Activated CD8-positive, alpha-beta T cell treated with anti-CD3 and anti-CD28 coated beads for 36 hours (primary cell): ENCODE measurements at places on chromosomes 1 and 21.
A peak's percentile ranks its signal among the peaks of the same experiment; 100 is the strongest.

- no peak for DNase-seq
- H3K27ac ChIP-seq: no peak overlapping the region
- H3K27me3 ChIP-seq: no peaks in the 10 kb centered on the region
- H3K36me3 ChIP-seq: no peaks in the 10 kb centered on the region
- H3K4me1 ChIP-seq: no peaks in the 10 kb centered on the region
Observed at GRCh38 chr1:196183941-196184340, 424.3 kb downstream of the KCNT2 start.

DNA sequence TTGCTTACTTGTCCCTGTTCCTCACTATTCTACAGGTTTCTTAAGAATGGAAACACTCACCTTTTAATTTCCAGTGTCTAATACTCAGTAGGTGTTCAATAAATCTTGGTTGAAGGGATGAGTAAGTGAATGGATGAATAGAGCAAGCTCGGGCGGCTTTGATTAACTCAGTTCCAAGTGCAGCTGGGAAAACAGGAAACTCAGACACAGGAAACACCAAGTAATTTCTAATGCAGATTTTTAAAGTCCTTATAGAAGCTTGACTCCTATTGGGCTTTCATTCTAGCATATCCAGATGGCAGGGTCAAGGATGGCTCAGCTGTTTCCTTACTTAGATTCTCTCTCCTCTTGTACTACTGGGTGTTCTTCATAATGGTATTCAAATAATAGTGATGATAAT is 14.0 kb downstream of the CAMK1G start:
- no peak for DNase-seq
- H3K4me3 ChIP-seq: no peak overlapping the region
- peaks cover 21% of the 10 kb centered on the region for H3K27me3 ChIP-seq
- H3K36me3 ChIP-seq: no peaks in the 10 kb centered on the region
- H3K27ac ChIP-seq: no peak overlapping the region

GRCh38 chr1:22234476-22235030 is 91.7 kb upstream of the WNT4 start:
- no peak overlapping the region for H3K27ac ChIP-seq
- DNase-seq: no peak
- H3K27me3 ChIP-seq: peaks cover 7% of the 10 kb centered on the region
- no peak overlapping the region for H3K4me3 ChIP-seq

DNA sequence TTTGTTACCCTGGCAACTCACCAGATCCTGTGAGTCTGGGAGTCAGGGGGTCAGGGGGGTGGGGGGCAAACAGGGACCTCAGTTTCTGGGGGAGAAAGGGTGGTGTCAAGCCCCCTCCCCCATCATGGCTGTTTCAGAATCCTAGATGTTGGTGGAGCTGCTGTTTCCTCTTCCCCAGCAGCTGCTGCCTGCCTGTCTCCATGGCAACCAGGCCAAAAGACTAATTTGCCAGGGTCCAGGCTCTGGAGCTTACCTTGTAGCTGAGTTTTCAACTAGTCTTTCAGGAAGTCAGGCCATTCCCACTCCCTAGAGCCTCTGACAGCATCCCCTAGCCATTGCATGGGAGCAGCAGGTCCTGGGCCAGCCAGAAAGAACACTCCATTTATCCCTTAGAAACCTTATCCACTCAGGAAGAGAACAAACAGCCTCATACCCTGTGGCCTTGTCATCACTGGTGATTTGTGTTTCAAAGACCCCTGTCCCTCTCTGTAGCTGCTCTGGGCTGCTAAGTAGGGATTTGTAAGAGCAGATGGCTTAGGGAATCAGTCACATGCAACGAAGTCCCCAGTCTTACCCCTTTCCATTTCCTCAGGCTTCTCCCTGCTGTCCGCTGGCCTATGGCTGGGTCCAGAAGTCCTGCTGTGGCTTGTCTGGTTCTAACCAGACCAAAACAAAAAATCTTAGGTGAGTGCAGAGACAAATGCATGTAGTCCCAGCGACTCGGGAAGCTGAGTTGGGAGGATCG is 21.5 kb upstream of the STMN1 start:
- H3K4me3 ChIP-seq: no peak overlapping the region
- H3K27me3 ChIP-seq: peaks cover 6% of the 10 kb centered on the region

DNA sequence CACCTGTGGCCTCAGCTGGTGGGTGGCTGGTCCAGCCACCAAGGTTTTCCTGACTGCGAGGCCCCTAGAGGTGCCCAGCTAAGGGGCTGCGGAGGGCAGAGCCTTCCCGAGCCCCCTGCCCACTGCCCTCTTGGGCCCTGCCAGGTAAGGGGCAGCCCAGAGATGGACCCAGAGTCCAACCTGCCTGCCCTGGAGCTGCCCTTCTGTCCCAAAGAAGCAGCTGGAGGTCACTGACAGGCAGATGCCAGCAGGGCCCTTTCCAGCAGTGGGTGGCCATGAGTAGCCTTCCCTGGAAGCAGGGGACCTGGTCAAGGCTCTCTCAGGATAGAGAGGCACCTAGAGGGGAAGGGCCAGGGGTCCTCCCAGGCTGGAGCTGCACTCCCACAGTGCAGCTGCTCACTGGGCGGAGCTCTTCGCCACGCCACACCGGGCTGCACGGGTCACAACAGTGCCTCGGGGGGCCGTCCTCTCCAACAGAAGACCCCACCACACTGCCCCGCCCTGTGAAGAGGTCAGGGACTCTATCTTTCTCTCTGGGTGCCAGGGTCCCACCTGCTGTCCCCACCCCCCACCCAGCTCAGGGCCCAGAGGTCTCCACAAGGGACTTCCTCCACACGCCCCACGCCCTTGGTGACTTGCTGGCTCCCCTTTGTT is 10.9 kb upstream of the GNB1 start:
- H3K4me3 ChIP-seq: no peak overlapping the region
- DNase-seq: no peak
- H3K36me3 ChIP-seq: no peaks in the 10 kb centered on the region
- H3K4me1 ChIP-seq: peaks cover 7% of the 10 kb centered on the region

- H3K27ac ChIP-seq: no peak overlapping the region
- H3K4me1 ChIP-seq: no peaks in the 10 kb centered on the region
- DNase-seq: no peak
- peaks cover 2% of the 10 kb centered on the region for H3K27me3 ChIP-seq
Observed at GRCh38 chr1:45196863-45197262, 9.5 kb downstream of the ZSWIM5 start.

- no peak overlapping the region for H3K4me3 ChIP-seq
- no peak for DNase-seq
- H3K27me3 ChIP-seq: no peaks in the 10 kb centered on the region
- H3K27ac ChIP-seq: peak overlapping the region; percentile 6
Observed at GRCh38 chr1:10514490-10515235, 39.9 kb downstream of the PEX14 start.

DNA sequence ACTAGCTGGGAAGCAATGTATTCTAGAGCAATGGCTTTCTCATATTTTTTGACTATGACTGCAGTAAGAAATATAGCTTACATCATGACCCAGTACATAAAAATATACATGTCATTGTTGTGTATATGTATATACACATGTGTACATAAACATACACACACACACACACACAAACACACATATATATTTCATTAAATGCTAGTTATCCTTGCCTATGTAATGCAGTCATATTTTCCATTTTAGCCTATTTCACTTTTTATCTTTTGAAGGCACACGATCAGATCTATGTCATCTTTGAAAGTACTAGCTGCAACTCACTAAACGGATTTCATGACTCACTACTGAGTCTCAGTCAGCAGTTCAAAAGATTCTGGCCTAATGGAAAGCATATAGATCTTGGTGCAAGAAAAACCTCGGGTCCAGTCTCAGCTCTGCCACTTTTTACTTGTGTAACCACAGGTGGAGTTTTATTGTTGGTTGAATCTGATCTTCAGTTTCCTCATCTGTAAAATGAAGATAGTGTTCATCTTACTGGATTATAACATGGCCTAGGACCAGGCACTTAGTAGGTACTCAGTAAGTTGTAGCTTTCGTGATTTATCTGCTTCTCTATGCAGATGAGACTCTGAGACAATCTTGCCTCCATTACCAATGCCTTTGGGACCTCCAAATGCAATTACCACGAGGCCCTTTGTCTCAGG is 325.6 kb downstream of the RRAGC start:
- H3K27ac ChIP-seq: peak overlapping the region; percentile 62
- peaks cover 6% of the 10 kb centered on the region for H3K27me3 ChIP-seq
- no peak overlapping the region for H3K4me3 ChIP-seq
- peak; percentile 48 for DNase-seq

DNA sequence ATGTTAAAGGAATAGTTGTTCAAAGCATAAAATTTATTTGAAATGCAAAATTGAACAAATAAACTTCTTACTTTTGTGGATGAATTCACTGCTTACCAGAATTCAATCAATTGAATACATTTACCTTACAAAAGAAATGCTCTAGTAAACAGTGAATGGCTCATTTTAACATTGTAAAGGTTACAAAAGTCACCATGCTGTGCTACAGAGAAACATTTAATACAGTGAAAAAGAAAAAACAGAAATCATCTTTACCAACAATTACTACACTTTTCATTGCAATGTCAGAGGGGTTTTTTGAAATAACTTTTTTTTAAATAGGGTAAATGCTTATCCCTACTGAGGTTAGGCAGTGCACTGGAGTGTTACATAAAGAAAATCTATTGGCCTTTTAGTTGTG is 853.0 kb downstream of the NCAM2 start:
- no peaks in the 10 kb centered on the region for H3K27me3 ChIP-seq
- H3K27ac ChIP-seq: no peak overlapping the region
- no peak for DNase-seq

GRCh38 chr1:196142111-196142640 is 466.1 kb downstream of the KCNT2 start:
- no peak for DNase-seq
- H3K4me1 ChIP-seq: no peaks in the 10 kb centered on the region
- no peaks in the 10 kb centered on the region for H3K36me3 ChIP-seq
- H3K27me3 ChIP-seq: no peaks in the 10 kb centered on the region

GRCh38 chr1:165893507-165893906 is 66.1 kb downstream of the UCK2 start:
- peaks cover 6% of the 10 kb centered on the region for H3K4me1 ChIP-seq
- no peaks in the 10 kb centered on the region for H3K27me3 ChIP-seq
- no peak for DNase-seq
- H3K4me3 ChIP-seq: no peak overlapping the region
- no peak overlapping the region for H3K27ac ChIP-seq
- peaks cover 59% of the 10 kb centered on the region for H3K36me3 ChIP-seq

- no peak for DNase-seq
- H3K27ac ChIP-seq: no peak overlapping the region
- no peaks in the 10 kb centered on the region for H3K36me3 ChIP-seq
- peaks cover 30% of the 10 kb centered on the region for H3K4me1 ChIP-seq
- no peaks in the 10 kb centered on the region for H3K27me3 ChIP-seq
Observed at GRCh38 chr1:154726896-154727753, 119.1 kb upstream of the ADAR start.
